ENCODE measurements at places on chromosomes 1 and 21.

- no peak for DNase-seq
These were observed 13.5 kb upstream of the F3 start for GRCh38 chr1:94555091-94555490.

- no peak for DNase-seq
These were observed 62.4 kb upstream of the TNFSF18 start for GRCh38 chr1:173113015-173113741.

GRCh38 chr21:37259426-37259825 lies 7.7 kb downstream of the VPS26C start:
- DNase-seq, result no peak

- DNase-seq, result no peak
These were observed 853 bp upstream of the DOP1B start for GRCh38 chr21:36155603-36156338.

- DNase-seq, result no peak
These were observed 220.0 kb upstream of the GREM2 start for GRCh38 chr1:240831922-240832321.

GRCh38 chr1:219149009-219149577 lies 24.6 kb upstream of the LYPLAL1 start:
- no peak for DNase-seq

- no peak for DNase-seq
These were observed 11.9 kb downstream of the FGGY start for GRCh38 chr1:59308839-59309238.

DNA sequence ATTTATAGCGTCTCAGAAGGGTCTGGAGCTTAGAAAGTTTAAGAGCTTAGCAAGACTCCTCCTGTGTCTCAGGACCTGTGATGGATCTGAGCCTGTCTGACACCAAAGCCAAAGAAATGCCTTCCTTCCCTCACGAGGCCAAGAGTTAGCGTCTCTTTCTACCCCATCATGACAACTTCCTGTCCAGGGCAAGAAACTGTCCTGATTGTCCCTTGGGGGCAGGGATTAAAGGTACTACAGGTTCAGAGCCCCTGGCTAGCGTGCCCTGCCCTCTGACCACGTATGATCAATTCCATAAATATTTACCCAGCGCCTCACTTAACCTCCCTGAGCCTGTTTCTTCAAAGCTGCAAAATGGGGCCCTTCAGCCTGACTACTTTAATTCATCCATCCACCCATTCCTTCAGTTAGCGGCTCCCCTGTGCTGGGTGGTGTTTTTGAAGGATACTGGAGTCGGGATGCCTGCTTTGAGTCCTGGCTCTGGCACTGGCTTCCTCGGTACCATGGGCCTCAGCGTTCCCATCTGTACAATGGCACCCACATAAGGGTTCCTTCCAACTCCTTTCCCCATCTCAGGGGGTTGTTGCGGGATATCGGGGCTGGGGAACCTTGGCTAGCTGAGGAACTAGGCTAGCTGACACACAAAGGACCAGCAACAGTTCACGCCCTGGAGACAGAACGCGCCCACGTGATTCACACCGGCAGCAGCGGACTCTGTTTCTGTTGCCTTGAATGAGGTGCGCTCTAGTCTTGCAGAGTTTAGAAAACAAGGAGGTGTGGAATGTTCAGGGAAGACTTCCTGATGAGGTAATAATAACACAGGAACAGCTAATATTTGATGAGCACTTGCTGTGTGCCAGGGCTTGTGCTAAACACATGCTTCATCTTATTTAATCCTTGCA lies 23.0 kb upstream of the EPHA2 start:
- DNase-seq, result no peak

DNA sequence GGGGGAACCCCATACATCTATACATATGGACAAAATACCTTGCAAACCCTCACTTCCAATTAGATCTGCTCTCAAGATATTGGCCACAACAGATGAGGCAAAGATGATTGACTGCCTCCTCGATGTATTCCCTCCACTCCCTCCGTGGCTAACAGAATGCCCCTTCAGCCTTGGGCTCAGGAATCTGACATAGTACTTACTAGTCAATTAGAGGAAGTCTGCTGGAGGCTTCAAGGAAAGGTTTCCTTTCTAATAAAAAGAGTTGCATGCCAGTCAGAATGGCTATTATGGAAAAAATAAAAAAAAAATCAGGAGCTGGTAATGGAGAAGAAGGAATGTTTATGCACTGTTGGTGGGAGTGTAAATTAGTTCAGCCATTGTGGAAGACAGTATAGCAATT lies 90.4 kb upstream of the VAV3 start:
- no peak for DNase-seq

GRCh38 chr1:64895500-64895899 lies 70.8 kb downstream of the JAK1 start:
- no peak for DNase-seq

GRCh38 chr1:167520711-167521206 lies 2.4 kb upstream of the CD247 start:
- DNase-seq, result no peak

DNA sequence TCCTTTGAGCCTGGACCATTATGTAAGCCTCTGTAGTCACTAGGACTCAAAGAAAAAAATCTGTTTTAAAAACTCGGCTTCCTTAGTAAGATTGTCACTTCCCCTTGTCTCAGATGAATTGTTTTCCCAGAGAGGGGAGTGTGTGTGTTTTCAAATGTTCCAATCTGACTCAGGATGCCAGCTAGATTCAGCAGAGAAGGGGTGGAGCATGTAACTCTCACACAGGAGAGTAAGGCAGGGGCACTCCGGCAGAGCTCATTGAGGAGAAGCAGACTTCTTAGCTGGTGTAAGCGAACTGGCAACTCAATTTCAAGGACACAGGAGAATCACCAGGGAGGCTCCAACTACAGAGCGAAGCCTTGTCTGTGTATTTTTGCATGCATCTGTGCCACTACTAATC lies 623.2 kb downstream of the LMO4 start:
- no peak for DNase-seq

DNA sequence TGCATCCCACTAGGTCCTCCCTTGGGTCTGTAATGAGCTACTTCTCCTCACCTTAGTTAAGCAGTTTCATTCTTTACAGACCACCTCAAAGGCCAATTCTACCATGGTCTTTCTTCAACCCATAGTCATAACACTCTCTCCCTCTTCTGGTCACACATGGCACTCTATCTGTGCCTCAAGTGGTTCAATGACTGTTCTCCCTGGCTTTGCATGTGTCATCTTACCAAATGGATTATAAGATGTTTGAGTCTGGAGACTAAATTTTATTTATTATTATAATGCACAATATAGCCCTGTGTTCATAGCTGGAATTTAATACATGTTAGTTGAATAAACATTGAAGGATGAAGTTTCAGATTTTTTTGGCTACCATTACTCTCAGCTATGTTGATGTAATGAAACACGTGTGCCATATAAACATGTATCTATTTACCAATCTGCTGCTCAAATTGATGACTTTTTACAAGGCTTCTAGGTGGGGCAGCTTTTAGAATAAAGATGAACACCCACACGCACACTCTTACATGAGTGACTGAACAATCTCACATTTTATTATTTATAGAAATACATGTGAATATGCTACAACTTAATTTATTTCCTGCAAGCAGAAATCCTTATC lies 102.1 kb downstream of the RUNX1 start:
- no peak for DNase-seq

DNA sequence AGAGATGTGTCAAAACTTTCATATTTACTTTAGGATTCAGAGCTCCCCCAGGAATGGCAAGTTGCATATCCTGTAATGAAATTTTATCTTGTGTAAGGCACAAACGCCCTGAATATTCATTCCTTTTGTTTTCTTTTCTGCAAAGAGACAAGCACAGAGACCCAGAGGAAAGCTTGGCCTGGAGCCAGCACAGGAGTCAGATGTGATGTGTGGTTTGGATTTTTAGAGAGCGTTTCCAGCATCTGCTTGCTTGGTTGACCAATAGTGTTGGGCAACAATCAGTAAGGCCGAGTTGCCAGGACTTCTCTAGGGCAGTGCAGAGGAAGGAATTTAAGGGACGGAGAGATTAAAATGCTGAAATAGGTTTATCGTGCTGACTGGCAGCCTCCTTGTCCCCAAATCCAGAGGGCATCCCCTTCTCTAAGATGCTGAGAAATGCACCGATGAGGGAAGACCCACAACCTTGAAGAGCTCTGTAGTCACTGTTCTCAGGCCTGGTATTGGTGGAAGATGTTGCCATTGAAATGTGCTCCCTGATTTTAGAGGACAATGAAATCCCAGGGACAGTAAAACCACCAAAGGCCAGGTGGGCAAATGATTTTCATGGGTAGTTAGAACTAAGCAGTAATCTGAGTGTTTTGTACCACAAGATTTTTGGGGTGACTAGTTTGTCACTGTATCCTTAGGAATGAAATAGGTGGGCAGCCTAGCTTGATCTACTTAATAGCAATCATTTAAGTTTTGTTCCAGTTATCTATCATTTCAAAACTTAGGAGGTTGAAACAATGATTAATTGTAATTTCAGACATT lies 37.9 kb upstream of the RHOU start:
- DNase-seq, result no peak

GRCh38 chr21:39502631-39503030 lies 50.9 kb downstream of the SH3BGR start:
- DNase-seq, result no peak

- no peak for DNase-seq
These were observed 20.7 kb downstream of the TNFRSF8 start for GRCh38 chr1:12083766-12084165.

GRCh38 chr1:11157394-11157793 lies 31.8 kb upstream of the ANGPTL7 start:
- no peak for DNase-seq

GRCh38 chr1:173894189-173894588 lies 22.9 kb downstream of the SERPINC1 start:
- DNase-seq, result no peak

DNA sequence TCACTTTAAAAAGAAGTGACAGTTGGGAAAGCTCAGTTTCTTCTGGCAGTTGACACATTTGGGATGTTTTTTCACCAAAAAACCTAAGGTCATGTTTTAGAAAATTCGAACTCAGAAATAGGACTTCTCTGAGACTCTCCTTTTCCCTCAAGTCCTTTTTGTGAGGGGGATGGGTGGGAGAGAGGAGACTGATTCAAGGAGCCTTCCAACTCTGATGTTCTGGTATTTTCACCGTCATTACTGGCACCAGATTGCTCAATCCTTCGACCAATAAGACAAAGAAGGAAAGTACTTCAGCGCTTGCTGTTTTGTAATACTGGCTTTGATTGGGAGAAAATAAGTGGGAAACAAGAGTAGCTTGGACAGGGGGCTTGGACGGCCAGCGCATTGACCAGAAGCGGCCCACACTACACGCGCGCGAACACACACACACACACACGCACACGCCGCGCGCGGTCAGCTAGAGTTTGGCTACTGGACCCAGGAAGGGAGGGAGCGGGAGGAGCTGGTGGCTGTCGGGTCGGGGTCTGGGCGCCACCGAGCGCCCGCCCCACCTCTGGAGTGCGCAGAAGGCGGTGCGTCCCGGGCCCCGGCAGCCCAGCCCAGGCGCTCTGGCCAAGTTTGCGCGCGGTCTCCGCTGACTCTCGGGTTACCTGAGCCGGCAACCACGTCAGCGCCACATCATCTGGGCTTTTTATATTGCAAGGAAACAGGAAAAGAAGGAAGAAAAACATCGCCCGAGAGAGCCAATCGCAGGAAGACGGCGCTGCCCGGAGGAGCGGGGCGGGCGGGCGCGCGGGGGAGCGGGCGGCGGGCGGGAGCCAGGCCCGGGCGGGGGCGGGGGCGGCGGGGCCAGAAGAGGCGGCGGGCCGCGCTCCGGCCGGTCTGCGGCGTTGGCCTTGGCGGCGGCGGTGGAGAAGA lies at the start of gene KCNK1:
Gene KCNK1 (plus strand): TSS at position 855 of the 921 bp plus-strand sequence. CDS start 66 bp downstream, at position 921.
- peak; percentile 85 for DNase-seq

DNA sequence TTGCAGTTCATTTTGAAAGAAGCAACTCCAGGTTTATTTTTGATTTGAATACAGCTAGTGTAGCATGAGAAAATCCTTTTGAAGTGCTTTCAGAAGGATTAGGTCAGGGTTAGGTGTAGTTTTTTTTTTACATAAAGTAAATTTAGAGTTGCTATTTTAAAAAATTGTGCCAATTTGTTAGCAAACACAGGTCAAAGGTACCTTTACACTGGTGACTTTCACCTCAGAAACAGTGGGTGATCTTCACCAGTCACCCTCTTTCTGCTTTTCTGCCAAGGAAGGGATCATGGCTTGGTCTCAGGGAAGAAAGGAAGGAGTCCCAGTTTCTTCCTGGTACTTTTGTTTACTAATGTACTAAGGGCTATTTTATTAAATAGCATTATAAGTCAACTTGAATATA lies 111.5 kb downstream of the SDCCAG8 start:
- no peak for DNase-seq

- DNase-seq, result no peak
These were observed 45.3 kb downstream of the CASZ1 start for GRCh38 chr1:10751160-10751559.

DNA sequence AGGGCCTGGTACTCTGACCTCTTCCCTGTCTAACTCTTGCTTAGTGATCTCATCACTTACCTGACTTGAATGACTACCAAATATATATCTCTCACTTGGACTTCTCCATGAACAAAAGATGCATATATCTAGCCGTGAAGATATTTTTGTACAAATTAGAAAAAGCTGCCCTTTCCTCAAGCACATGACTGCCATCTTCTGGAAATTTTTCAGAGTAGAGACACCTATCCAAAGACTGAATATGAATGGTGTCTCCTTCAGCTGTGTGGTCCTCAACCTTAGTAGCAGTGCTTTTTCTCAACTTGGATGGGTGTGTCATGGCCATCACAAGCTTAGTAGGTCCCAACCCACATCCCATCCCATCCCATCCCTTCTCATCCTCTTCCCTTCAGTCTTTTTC lies 142.3 kb downstream of the DNM3 start:
- DNase-seq, result no peak

DNA sequence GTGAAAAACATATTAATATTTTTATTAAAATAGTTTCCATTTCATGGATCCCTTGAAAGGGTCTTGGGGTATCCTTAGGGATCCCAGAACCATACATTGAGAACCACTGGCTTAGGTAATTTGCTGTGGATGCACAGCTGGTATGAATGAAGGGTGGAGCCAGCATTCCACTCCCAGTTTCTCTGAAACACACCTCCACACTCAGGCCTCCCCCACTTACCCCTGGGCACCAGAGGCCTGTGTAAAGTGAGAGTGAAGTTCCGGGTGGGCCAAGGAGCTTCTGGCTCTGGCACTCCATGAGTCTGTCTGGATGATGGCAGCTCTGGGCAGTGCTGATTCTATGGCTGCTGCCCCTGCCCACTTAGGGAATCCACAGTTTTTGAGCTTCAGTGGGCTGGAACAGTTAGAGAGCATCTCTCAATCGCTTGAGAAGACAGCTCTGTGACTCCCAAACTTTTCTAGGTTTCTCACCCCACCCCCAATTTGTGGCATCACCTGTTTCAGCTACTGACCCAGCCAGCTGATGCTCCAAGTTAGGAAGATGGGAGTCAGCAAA lies 57.8 kb upstream of the CD1D start:
- no peak for DNase-seq

GRCh38 chr1:121586369-121587229 lies 401.8 kb downstream of the SRGAP2C start:
- no peak for DNase-seq

GRCh38 chr1:219940707-219941106 lies 12.3 kb upstream of the SLC30A10 start:
- no peak for DNase-seq

GRCh38 chr1:185886671-185887070 lies 152.5 kb downstream of the HMCN1 start:
- DNase-seq, result no peak

All from NCI-H1048 (cell line).